Type B pancreatic cell (in vitro differentiated cells): ENCODE measurements at places on chromosomes 7 and 10. TPM values are rescaled to one million over a fixed set of nuclear protein-coding genes. Genes with fewer than 3 reads are reported as not detected.

MMP21 gene
- 0.31 TPM in 1 of 2 replicates, not detected in the other for total RNA-seq

PLOD3 gene
- total RNA-seq: 37.5 and 65.7 TPM in 2 replicates

GRCh38 chr7:152587366-152587765 is 88.6 kb downstream of the XRCC2 start:
- DNase-seq: no peak

GRCh38 chr7:96400518-96400917 is 78.6 kb upstream of the SLC25A13 start:
- no peak for DNase-seq

MCM10 gene
- 12.2 and 31.7 TPM in 2 replicates for total RNA-seq

GRCh38 chr7:100880645-100881044 is 5.7 kb downstream of the SRRT start:
- no peak for DNase-seq

- DNase-seq: no peak
Measured at GRCh38 chr7:48144291-48144768, 26.9 kb upstream of the ABCA13 start.

DNA sequence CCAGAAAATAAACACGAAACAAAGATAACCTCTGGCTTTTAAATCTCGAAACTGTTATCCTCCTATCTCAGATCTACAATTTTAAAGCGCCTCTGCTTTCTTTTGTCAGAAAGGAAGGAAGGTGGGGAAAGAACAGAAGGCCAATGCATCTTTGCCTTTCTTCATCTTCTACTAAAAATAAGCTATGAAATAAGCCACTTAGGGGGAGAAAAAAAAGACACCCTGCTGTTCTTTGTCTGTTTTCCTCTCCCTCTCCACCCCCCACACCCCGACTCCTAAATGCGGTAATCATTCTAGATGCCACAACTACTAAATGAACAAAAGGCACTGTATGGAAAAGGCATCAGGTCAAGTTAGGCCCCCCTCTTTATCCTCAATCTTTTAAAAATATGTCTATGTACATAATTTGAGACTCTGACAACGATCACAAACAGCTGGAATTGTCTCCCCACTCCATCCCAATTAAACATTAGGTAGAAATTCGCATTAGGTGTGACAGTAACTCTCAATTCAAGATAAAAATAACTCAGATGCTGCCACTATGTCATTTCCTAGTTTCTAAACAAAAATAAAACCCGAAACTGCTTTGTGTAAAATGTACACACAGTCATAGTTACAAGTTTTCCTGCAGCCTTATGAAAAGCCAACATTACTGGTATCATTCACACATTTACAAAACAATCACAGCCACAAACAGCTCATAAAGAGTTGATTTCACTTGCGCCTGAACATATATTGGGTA is 2.4 kb downstream of the UBE2H start:
- no peak for DNase-seq

GPR15LG gene
- 0.70 and 0.98 TPM in 2 replicates for total RNA-seq

SPDYE11 gene
- not detected in 2 replicates for total RNA-seq

DNA sequence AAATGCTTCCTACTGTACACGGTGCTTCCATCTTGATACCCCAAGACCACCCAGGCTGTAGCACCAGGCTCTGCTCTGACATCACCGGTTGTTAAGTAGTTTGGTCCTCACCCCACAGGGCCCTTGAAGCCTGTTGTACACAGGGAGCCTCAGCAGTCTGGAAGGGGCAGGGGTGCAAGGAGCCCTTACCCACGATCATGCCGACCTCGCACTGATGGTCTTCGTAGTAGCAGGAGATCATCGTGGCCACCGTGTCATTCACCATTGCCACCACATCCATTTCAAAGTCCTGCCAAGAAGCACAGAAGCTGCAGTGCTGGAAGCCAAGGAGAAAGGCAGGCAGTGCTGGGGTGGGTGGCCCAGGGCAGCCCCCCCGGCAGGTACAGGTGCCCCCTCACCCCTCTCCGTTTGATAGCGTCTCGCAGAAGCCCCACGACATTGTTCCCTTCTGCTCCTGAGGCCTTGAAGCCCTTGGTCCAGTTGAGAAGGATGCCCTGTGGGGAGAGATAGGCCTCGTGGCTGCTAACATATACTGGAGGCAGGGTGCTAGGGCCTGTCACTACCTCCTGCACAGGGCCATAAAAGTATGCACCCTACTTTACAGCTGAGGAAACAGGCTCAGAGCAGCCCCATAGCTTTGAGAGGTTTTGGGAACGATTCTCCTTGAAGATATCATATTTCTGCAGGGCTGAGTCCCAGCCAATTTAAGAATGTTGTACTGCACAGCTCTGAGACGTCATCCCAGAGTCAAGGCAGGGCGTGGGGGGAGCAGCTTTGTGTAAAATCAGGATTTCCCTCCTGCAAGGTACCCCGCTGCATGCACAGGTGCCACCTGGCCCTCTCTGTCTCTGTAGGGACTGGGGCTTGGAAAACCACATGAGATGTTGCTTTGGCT is 8.7 kb upstream of the MYL7 start:
- peak; percentile 47 for DNase-seq

DNA sequence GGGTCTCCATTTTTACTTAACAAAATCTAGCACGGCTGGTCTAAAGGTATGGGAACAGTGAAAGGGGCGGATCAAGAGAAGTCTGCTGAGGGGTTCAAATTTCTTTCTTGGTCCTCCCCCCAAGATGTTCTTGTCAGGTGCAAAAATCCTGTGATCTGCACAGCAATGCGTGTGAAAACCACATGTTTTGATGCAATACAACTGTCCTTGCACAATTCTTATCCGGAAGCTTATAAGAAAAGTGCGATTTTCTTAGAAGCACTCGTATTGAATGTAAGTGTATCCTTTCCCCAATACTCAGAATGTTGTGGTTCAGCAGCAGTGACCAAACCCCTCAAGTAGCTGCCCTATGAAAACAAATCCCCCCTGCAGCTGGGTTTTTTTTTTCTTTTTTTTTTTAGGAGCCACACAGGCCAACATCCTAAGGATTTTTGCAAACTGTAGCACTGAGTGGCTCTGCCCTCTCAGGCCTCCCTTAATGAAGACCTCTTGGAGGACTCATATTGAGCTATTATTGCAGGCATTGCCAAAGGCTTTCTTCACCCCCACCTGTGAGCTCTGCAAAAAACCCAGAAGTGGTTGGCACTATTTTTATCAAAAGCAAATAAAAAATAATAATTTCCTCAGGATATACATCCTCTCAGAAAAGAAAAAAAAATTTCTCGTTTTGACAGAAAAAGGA is 151.9 kb upstream of the ITGB1 start:
- no peak for DNase-seq

DNA sequence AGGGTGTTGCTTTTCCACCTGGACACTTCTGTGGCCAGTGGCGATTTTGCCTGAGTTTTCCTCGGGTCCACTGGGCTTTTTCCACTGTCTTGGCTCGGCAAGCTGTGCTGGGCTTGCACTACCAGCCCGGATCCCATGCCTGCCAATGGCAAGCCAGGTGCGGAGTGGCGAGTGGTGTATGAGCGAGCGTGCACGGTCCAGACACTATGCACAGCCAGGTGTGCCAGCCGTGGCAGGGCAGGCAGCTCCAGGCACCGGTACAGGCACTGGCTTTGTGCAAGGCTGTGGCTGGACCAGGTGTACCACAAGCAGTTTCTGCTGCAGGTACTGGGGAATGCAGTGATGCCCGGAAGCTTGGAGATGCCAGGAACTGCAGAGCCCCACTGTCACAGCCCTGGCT is 22.1 kb downstream of the INPP5F start:
- DNase-seq: no peak

CREB5 gene
- total RNA-seq: 5.6 and 31.0 TPM in 2 replicates

WNT8B gene
- total RNA-seq: 0.29 and 0.68 TPM in 2 replicates

OR2A7 gene
- 4.2 and 13.7 TPM in 2 replicates for total RNA-seq

DNA sequence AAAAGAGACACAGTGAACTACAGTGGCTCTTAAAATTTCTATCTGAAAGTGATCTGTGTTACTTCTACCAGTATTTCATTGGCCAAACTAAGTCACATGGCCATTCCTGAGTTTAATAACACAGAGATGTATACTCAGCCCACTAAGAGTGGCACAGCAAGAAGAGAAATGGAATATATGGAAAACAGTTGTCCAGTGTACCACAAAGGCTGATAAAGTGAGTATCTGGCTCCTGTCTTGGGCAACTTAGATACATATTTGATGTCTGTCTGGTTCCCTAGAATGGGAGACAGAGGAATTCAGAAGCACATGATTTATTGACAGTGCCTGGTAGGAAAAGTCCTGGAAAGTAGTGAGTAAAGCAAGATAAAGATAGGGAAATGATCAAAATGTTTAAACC is 10.1 kb upstream of the PON1 start:
- no peak for DNase-seq

NODAL gene
- not detected in 2 replicates for total RNA-seq

DNA sequence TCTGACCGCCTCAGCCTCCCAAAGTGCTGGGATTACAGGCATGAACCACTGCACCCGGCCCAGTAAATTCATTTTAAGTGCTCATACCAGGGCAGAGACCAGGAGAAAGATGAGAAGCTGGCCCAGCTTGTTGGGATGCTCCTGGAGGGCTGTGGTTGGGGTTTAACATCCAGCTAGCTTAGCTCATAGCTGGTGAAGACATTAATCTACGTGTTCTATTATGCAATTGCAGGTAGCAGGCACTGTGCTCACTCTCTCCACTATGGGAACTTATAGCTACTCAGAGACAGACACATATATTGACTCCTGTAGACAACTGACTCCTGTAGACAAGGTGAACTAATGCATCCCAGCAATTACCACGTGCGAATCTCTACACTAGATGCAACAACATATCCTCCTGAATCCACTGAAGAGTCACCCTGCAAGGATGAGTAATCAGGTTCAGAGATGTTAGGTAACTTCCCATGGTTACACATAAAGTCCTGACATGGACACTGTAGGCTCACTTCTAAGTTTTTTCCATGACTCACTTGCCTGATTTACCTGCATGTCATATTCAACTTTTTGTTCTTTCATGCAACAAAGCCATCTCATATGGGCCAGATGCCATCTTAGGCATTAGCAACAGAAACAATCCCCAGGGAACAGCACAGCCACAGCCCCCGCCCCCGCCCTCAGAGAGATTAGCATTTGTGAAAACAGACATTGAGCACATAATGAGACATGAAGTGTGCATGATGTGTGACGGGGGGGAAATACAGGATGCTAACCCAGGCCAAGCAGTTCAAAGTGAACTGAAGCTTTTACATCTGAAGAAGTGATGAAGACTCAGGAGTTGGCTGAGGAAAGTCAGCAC is 37.2 kb downstream of the ERLIN1 start:
- no peak for DNase-seq

DNA sequence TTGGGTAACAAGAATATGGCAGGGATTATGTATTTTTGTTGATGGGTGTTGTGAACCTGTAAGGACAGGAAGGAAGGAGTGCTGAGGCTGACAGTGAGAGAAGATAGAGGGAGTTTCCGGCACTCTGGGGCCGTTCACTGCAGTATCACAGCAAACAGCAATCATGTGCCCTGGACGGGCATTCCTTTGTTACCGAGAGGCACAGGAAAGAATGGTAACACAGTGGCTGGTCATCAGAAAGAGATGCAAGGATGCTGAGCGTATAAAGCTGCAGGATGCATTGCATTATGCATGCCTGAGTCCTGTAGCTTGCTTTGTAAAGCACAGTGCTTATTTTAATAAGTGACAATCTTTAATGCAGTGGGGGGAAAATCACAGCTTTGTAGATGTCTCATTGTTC is 286.8 kb downstream of the RPS24 start:
- peak; percentile 24 for DNase-seq

DNA sequence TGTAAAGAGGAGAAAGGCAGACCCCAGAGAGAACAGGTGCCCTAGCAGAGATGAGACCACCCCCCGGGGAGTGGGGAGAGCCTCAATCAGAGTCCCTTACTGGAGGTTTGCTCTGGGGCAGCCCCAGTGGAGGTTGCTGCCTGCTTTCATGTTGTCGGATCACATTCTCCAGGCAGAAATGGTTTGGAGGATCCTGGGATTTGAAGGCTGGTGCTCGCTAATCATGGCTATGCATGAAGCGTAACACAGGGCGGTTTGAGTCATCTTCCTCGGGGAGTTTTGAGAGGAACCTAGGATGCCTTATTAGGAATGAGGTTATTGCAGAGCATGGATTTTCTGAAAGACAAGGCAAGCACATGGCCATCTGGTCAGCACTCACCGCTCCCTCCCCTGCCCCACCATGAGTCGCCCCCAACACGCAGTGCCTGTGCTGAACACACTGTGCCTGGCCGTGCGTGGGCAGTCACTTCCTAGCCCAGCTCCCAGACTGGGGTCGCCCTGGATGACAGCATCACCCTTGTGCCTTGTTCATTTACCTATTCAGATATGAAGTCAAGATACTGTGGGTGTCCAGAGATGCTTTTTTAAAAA is 319.9 kb downstream of the DPP6 start:
- DNase-seq: no peak

MSMB gene
- total RNA-seq: 5.6 and 7.7 TPM in 2 replicates

DNA sequence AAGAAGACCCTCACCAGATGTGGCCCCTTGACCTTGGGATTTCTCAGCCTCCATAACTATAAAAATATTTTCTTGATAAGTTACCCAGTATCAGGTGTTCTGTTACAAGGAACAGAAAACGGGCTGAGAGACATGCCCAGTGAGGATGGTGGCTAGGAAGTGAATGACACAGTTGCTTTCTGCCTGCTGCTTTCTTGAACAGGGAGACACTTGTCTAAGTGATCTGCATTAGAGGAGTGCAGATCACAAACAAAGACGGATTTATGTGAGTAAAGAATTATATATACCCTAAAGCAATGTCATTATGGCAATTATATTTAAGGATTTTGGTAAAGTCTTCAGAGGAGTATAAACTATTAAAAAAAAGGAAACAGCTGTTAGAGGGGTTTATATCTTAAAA is 169.2 kb upstream of the AHR start:
- DNase-seq: no peak

DNA sequence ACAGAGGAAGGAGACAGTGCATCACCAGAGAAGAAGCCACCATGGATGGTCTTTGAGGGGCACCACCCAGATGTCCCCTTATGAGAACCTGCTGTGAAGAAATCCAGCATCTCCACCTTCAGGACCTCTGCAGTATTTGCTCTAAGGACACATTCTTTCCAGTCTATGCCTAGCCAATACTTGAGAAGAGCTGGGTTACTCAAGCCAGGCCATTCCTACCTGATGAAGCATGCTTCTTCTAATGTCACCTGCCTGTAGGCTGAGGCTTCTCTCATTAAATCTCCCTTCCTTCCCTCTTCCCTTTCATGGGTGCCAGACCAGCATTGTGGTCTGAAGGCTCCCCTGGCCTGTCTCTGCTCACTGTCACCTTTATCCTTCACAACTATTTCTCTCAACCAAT is 654.5 kb upstream of the AUTS2 start:
- DNase-seq: no peak

PGAM2 gene
- 0.57 and 0.72 TPM in 2 replicates for total RNA-seq
